ENCODE measurements at places on chromosomes 16 and 17.

GRCh38 chr17:33910200-33910857, 344.8 kb upstream of the CCL2 start:
- no peak for DNase-seq

DNA sequence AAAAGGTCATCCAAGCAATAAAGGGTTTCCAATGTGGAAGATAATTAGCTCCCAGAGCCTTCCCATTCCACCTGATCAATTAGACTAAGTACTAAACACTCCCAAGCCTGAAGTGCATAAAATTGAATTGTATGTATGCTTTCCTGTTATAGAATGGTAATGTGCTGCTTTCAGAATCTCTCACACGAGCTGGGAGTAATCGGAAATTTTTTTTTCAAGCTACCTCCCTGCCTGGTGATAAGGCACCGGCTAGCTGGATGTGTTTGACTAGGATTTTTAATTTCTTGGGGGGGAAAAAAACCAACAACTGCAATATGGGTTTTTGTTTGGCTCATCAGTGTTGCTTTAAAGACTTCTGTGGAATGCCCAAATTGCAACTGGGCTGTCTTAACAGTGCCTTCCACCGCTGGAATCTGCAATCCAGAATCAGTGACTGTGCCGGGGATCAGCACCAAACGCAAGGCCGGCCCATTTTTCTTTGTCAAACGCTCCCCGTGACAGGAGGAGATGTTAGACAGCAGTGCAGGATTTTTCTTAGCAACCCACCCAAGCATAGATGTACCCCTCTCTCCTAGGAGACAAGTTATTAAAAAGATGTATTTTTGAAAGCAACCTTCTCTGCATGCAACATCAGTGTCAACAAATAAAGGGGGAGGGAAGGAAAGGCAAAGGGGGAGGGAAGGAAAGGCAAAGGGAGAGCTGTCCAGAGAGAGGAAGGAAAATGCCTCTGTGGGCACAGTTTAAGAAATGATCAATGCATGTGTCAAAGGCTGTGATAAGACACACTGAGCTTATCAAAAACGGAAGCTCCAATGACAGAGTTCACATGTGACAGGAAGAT, 387.2 kb downstream of the NPIPA8 start:
- DNase-seq, result no peak

DNA sequence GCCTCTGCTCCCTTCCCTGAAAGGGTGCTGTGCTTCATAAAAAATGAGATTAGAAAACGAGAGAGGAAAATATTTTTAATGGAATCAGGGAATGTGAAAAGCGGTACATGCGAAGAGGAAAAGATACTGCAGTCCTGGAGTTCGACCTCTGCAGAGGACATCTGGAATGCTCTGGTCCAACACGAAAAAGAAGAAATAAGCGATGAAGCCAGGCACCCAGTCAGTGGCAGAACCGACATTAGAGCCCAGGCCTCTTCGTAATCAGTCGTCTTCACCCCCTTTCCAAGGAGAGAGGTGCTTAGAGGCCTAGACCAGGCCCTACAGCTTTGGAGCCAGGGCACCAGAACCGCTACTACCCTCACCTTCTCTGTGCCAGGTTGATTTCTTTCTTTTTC, 459 bp upstream of the MARCHF10 start:
- no peak for DNase-seq

DNA sequence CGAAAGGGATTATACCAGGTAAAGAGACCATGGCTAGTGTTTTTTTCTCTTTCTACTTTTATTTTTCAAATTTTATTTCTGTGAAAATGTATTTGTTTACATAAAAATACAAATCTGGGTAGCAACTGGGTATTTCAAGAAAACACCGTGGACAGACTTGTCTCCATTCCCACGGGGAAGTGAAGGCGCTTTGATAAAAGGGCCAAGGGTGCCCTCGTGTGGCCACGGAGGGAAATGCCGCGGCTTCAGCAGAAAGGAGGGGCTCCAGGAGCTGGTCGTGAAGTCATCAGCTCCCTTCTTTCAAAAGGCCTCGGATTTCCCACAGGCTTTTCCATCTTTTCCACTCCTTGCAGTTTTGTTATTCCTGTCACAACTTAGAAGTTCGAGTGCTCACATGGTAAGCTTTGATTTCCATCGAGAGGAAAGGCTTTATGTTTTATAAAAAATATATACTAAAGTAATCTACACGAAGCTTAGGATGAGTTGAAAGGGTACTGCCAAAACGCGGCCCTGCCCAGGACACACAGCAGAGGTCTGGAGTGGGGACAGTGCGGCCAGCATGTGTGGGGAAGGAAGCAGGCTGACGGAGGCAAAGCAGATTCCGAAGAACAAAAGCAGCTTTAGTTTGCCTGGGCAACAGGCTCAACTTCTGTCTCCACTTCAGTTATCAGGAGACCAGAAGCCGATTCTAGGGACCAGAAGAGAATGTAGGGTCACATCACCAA, 15.3 kb upstream of the MNT start:
- DNase-seq, result peak; percentile 85

DNA sequence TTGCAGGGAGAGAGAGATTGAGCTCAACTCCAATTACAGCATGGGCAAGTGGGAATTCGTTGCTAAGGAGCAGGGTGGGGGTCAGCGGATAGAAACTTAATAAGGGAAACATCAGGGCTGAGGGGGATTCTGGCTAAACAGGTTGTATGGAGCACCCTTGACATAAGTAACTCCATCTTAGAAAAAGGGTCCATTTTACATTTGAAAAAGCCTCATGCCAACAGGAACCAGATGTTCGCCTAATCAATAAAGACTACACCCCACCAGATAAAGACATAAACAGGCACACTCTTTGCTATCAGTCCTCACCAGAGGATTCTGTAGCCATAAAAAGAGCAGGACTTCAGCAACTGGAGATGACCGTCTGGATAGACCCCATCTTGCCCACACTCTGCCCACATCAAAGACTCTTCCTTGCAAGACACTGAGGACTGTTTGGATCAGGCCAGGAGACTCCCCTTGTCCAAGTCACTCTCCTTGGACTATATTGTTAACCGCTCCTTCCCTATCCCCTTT, 1.6 kb upstream of the LRRC75A start:
- DNase-seq, result no peak

DNA sequence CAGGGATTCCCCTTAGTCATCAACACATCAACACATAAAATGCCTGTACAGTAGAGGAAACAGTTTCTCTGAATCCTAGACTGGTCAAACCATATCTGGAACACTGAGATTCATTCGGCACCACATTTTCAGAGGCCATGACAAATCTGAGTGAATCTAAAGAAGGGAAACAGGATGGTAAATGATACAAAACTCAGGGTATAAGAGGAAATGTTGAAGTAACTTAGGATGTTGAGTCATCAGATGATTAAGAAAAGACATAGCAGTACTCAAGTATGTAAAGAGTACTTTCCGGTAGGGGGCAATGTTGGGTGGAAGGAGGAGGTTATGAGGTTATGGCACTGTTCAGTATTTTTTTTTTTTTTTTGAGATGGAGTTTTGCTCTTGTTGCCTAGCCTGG, 358.5 kb upstream of the PMFBP1 start:
- DNase-seq, result peak; percentile 81

- DNase-seq, result no peak
These were observed 43.1 kb downstream of the HSD17B2 start for GRCh38 chr16:82078125-82078524.

DNA sequence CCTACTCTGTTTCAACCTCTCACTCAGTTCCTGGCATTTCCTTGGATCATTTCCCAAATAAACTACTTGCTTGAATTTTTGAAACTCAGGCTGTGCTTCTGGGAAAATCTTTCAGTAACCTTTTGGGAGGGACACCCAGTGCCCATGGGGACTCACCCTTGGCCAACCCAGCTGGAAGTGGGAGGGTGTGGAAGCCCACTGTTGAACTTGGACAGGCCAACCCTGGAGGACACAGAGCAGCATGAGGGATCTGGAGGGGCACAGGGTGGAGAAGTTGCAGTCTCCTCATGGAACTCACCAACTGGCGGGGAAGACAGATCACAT, 11.2 kb downstream of the RTN4RL1 start:
- no peak for DNase-seq

DNA sequence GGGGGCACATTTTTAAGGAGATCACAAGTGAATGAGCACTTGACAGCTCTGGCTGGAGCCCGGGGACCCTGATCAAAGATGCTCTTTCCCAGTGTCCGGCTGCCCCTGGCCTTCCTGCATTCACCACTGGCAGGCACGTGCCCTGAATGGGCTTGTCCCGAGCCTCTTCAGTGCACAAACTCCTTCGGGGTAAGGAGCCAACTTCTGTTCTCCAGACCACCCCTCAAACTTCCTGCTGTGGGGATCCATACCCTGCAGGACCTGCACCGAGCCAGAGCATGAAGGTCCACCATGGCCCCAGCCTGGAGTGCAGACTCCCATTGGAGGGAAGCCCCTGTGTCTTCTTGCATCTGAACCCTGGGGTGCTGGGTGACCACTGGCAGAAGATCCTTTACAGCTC, 9.8 kb upstream of the SLC12A3 start:
- no peak for DNase-seq

DNA sequence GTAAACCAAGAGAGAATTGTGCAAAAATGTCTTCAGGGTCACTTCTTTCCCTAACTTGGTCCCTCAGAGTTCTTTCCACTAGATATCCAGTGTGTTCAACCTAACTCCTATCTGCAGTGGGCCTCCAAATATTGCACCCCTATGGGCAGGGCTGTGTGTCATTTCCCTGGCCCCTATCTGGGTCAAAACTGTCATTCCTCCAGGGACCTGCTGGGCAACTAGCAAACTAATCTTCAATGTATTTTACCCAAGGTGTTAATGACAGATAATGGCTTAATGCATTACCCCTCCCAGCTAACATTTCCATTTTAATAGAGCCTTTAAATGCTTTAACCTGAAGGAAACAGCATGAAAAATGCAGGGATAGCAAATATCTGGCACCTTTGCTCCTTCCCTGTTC, 25.8 kb upstream of the SKAP1 start:
- DNase-seq, result no peak

DNA sequence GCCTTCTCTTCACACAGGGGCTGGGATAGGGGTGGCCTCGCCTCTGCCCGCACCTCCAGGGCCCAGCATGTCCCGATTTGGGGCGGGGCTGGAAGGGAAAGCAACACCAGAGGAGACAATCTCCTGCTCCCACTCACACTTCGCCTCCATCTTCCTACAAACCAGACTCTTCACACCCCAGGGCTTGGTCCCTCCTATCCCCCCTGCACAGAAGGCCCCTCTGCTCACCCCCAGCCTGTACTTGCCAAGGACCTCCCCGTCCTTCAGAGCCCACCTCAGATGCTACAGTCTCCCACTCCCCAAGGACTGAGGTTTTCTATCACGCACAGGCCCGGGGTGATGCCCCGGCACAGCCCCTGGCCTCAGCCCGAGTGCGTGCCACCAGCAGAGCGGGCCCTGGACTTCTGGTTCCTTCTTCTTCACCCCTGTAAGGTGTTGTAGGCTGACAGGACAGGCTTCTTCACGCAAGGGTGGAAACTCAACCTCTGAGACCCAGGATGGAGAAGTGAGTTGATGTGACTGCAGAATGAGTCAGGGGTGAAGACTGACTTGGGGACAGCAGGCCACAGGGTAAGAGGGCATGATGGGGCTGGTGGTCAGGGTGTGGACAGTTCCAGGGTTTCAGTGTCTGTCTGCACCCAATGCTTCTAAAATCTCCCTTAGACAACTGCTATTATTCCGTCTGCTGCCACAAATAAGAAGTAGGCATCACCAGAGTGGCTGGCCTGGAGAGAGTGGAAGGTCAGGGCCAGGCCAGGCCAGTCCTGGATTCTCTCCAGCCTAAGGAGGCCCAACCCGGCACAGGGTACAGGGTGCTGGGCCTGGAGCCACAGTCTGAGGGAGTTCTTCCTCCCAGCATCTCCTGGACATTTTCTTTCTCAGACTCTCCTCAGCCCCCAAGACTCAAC, 2.5 kb downstream of the ITGAE start:
- no peak for DNase-seq

GRCh38 chr17:31900877-31901276, 631 bp downstream of the UTP6 start:
- peak; percentile 25 for DNase-seq

DNA sequence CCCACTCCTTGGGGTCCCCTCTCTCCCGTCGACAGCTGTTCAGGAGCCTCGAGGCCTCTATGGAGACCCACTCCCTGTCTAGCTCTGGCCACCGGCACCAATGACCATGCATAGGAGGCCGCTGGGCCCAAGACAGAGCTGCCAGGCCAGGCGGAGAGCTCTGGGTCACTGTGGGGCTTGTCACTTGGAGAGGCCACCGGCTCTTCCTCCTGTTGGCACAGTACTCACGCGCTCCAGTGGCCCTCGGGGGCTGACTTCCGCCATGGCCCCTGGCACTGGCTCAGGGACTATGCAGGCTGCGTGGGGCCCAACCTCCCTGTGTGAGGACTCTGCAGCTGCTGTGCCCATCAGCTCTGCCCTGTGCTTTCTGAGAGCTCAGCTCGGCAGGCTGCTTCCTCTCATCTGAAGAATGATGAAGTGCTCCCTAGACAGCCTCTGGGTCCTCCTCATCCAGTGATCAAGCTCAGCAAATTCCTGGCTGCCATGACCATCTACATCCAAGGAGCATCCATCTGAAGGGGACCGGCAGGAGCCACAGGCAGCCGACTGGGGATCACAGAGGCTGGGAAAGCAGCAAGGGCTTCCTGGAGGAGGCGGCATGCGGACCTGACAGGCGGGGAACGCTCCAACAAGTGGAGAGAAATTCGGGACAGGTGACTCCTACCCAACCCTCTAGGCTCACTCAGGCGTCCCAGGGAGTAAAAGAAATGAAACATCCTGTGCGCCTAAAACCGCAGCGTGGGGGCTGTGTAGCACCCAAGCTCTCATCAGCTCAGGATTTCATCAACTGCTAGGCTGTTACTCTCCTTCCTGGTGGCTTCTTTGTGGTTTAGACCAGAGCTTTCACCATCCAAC, 16.8 kb downstream of the GALNS start:
- no peak for DNase-seq

GRCh38 chr17:10155371-10156076, 42.9 kb downstream of the GAS7 start:
- DNase-seq, result no peak

DNA sequence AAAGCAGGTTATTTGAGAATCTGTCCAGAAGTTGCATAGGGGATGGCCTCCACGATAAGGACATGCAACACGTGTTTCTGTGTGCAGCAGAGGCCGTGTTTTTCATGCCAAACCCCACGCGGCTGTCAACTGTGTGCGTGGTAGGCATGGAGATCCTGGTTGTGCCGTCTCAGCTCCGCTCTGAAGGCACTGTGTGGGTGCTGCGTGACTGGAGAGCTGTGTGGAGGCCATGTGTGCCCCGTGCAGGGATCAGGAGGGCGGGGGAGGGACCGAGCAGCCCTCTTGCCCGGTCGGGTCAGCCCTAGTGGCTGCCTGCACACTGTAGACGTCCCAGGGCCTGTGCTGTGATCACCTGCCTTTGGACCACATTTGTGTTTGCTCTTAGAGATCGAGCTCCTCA, 74.5 kb downstream of the SEC14L1 start:
- no peak for DNase-seq

- DNase-seq, result no peak
These were observed 28.4 kb upstream of the ZFPM1 start for GRCh38 chr16:88424587-88425235.

GRCh38 chr16:79191933-79192332, 408.6 kb downstream of the MAF start:
- no peak for DNase-seq
